ENCODE measurements at places on chromosomes 7 and 10. TPM values are rescaled to one million over a fixed set of nuclear protein-coding genes. Genes with fewer than 3 reads are reported as not detected.

Gene ATRNL1
- 1.2 TPM for polyA plus RNA-seq

Gene C7orf57
- 0.11 TPM for polyA plus RNA-seq

Gene NSMCE4A
- polyA plus RNA-seq: 47.9 TPM

Gene SPDYE18
- polyA plus RNA-seq: not detected

Gene VSTM2A
- 0.18 TPM for polyA plus RNA-seq

Gene RGR
- polyA plus RNA-seq: 17.5 TPM

Gene PNLIPRP1
- polyA plus RNA-seq: not detected

Gene ADGRA1
- polyA plus RNA-seq: 2.8 TPM

Gene NEURL1
- polyA plus RNA-seq: 17.6 TPM

Gene CPA2
- 0.74 TPM for polyA plus RNA-seq

Gene TMEM178B
- polyA plus RNA-seq: 0.48 TPM

DNA sequence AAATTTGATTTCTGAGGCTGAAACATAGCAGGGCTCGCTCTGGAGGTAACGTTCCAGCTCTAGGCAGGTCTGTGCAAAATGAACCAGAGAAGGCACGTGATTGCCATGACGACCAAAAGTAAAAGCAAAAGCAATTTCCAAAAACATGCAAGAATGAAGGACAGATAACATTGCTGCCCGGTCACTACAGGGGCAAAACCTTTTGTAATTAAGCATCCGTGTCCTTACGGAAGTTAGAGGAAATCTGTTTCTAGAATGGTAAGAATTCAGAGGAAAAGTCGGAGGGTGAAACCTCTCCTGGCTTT lies 2.9 kb downstream of the KLF6 start:
- DNase-seq: no peak

GRCh38 chr7:159145490-159145855 lies 806 bp upstream of the VIPR2 start:
- DNase-seq: no peak

DNA sequence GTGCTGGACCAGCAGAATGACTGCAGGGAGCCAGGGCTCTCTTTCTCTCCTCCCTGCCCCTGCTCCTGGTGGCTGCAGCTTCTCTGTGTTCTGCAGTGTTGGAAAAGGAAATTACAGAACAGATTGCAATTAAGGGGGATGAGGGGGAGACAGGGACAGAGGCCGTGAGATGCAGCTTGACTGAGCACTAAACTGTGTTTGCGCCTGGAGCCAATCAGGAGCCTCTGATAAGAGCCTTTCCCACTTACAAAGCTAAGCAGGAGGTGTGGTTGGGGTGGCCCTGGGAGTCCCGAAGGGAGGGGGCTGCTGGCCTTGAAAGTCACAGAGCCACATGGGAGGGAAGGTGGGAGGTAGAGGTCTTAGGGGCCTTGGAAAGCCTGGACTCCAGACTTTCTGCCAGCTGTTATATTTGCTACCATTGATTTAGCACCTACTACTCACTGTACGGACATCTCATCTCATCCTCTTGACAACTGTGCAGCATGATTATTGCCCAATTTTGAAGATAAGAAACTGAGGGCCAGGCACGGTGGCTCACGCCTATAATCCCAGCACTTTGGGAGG lies 26.7 kb downstream of the TRIM8 start:
- no peak for DNase-seq

GRCh38 chr7:17133977-17134376 lies 164.5 kb upstream of the AHR start:
- DNase-seq: no peak

- DNase-seq: no peak
Observed at GRCh38 chr7:135151533-135151932, 3.7 kb downstream of the TMEM140 start.

GRCh38 chr7:150471886-150472285 lies 21.5 kb downstream of the GIMAP8 start:
- no peak for DNase-seq

- no peak for DNase-seq
Observed at GRCh38 chr10:113493882-113494301, 59.0 kb upstream of the HABP2 start.

DNA sequence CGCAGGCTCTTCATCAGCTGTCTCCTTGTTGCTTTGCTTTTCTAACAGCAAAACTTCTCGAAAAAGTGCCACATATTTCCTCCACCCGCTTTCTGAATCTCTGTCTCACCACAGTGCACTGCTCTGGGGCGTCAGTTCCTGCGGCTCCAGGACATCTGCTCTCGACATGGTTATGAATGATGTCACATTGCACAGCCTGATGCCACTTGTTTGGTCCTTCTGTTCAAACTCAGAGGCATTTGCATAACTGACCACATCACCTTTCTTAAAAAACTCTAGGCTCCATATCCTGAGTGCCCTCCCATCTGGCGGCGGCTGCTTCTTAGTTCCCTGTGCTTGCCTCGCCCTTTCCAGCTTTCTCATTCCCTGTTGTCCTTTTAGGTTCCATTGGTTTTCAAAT lies 469.3 kb upstream of the COBL start:
- no peak for DNase-seq

- no peak for DNase-seq
Observed at GRCh38 chr7:1516586-1517251, 12.5 kb upstream of the INTS1 start.

DNA sequence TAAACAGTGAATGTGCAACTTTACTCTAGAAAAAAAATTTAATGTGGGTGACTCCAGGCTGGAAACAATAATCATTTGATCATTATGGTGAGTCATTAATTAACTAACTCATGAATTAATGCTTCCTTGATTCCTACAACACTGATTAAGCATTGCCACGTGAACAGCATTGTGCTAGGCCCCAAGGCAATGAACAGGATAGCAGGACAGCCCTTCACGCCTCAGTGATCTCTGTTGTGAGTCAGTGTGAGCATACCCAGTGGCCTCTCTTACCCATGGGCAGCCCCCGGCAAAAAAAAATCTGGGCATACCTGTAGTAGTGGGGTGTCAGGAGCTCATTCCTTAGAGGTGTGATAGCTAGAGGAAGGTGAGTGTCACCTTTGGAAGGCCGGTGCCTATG lies 76.0 kb downstream of the DENND2A start:
- no peak for DNase-seq

- no peak for DNase-seq
Observed at GRCh38 chr10:71471957-71472365, 75.2 kb downstream of the CDH23 start.

DNA sequence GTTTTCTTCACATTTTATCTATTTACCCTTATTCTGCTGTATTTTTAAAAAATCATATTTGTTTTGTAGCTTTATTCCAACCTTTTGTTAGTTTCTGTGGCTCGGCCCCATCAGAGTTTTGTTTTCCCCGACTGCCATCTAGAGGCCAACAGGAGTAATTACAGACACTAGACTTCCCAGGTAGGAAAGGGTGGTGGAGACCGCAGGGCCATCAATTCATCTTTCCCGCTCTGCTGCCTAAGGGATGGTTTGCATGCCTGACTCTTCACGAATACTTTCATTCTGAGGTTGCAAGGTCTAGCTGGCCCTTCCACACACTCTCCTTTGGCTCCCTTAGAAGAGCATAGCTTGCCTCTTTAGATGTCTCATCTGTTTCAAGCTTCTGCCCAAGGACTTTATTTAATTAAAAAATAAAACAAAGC lies 38.3 kb downstream of the LYZL2 start:
- peak; percentile 74 for DNase-seq

DNA sequence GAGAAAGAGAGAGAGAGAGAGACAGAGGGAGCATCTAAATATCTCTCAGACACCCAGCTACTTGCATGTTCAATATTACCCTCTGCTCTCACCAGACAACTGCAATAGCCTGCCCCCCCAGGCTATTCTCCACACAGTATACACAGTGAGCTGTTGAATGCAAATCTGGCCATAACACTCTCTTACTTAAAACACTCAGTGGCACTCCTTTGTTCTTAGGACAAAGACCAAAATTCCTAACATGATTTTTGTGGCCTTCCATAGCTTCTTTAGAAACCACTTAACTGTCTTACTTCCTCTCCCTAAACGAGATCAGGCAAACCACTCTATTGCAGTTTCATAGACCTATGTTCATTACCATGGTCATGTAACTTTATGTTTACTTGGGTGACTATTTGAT lies 903.6 kb upstream of the AUTS2 start:
- DNase-seq: no peak

GRCh38 chr10:79344502-79345195 lies 2.6 kb upstream of the PPIF start:
- DNase-seq: no peak
